ENCODE measurements at places on chromosomes 7 and 10.

DNA sequence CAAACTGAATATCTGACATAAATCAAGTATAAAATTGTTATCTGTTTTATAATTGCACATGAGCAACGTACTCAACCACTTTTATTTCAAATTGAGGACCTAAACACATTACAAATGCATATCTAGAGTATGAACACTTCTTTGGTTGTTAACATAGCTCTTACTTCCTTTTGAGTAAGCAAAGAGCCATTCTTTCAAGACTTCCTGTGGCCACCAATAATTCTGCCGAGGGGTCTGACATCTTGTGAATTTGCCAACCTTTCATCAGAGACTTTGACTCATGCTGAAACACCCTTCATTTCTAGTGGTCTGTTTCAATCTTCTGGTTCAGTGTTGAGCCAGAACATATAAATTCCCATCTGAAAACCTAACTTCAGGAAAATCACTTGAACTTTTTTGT lies 59.4 kb downstream of the CDK14 start:
- DNase-seq: no peak

DNA sequence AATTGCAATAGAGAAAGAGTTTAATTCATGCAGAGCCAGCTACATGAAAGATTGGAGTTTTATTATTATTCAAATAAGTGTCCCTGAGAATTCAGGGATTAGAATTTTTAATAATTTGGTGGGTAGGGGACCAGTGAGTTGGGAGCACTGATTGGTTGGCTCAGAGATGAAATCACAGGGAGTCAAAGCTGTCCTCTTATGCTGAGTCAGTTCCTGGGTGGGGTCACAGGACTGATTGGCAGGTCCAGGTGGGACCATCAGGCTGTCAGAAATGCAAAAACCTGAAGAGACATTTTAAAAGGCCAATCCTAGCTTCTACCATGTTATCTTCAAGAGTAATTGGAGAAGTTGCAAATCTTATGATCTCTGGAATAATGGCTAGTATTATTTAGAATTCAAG lies 56.0 kb upstream of the KAT6B start:
- no peak for DNase-seq

- no peak for DNase-seq
These were observed 17.0 kb upstream of the GIMAP2 start for GRCh38 chr7:150668472-150668911.

DNA sequence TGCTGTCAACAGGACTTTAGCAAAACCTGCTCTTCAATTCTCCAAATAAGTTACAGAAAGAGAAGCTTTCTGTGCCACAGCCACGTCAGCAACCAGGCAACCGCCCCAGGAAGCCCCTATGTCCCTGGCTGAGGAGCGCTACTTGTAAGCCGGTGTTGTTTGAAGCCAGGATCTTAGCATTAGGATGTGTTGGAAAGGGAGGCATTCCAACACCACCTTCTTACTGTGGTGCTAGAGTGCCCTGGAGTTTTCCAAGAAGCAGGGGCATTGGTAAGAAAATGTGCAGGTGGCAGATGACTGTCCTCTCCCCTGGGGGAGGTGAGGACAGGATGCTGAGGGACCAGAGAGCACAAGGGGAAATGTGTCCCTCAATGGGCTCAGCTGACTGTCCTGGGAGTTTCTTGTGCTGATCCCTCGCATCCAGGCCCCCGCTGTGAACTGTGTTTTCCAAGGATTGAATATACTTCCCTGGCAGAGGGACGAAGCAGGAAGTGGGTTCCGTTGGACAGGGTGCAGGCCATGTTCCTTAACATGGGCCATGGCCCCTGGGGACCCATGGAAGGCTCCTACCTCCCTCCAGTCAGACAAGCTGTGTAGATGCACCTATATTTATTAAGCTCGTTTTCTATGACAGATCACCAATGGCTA lies 139.6 kb upstream of the GDF10 start:
- no peak for DNase-seq

GRCh38 chr7:82156168-82156567 lies 287.4 kb downstream of the CACNA2D1 start:
- DNase-seq: peak; percentile 54

GRCh38 chr10:73407495-73407894 lies 6.4 kb downstream of the ANXA7 start:
- no peak for DNase-seq

DNA sequence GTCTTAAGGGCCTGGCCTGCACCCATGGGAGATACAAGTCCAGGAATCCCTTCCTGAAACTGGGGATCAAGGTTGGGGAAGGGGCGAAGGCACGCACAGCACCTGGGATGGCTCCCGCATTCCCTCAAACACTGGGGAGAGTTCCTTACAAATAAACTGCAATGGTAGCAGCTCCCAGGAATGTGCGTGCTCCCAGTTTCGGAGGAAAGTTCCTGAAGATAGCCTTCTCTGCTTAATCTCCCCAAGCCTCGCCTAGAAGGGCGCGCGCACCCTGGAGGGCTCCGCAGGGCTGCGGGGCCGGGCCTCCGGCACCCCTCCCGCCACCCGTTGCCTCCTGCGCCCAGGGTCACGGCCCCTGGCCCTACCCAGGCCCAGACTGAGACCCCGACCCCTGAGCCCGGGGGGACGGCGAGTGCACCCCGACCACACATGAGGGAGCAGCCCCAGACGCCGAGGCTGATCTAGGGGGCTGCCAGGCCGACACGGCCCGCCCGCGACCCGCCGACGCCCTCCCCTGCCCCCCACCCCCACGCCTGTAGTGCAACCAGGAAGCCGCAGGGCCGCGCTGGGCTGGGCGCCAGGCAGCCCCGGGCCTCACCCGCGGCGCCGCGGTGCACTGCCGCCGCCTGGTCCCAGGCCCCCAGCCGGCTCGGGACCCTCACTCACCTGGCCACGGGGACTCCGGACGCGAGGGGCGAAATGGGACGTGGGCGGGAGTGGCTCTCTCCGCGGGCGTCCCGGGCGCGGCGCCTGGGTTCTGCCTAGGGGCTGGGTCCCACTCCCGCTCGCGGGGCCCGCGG lies 460 bp downstream of the ANXA11 start:
- DNase-seq: no peak

DNA sequence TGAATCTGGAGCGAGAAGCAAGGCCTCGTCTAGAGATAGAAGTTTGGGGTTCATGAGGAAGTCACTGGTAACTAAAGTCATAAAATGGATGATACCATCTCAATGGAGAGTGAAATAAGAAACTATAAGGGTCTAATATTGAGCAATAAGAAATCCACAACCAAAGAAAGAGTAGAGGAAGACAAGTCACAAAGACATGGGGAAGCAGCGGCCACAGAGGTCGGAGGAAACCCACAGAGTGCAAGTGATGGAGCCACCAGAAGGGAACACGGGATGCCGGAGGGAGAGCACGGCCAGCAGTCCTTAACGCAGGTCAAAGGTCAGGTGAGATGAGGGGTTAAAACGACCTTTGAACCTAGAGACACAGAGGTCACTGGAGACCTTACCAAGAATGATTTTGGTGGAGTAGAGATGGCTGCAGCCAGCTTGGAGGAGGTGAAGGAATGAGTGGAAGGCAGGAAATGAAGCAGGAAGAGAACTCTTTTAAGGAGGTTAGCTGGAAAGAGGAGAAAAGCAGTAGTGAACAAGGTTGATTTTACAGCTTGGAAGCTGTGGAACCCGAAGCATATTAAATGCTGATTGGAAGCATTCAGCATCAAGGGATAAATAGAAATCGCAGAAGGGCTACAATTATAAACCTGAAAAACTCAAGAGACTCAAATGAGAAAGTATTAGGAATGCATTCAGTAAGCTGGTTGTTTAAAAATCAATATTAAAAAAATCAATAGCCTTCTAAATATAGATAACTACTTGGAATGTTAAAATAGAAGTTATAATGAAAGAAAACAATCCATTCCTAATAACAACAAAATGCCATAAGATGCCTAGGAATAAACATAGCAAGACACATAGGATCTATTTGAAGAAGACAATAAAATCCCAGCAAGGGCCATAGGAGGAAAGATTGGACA lies 93.7 kb downstream of the SVOPL start:
- no peak for DNase-seq

- no peak for DNase-seq
These were observed 70.2 kb upstream of the MKX start for GRCh38 chr10:27815846-27816245.

GRCh38 chr7:113176836-113177235 lies 58.5 kb upstream of the SMIM30 start:
- no peak for DNase-seq

GRCh38 chr10:96719850-96720421 lies 378 bp downstream of the PIK3AP1 start:
- DNase-seq: no peak

DNA sequence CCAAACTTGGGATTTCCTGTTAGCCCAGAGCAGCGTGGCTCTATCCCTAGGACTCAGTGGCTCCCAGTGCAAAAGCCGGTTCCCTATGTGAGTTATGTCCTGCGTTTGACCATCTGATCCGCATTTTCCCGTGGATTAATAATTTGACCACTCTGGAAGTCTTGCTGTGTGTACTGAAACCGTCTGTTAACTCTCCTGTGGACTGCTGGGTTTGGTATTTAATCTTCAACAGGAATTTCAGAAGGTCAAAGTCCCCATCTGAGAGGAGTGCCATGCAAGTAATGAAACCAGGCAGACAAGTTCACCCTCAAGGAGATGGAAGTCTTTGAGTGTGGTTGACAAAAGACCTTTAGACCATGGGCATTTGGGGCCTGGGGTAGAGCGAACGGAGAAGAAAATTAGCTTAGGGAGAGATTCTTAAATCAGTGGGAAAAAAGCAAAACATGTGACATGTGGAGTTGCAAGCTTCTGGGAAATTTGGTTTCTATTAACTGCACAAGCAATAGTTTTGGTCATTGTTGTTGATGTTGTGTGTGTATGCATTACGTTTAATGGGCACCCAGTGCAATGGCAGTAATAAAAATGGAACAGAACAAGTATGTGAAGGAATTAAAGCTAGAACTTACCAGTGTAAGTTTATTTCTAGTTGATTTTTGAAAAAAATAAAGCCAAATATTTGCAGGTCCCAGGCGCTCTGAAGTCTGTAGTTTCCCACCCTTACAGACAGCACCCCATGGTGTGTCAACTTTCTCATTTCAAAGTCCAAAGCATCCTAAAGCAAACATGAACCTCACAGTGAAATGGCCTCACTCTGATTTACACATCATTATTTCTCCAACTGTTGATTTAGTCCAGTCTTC lies 38.2 kb downstream of the LYZL1 start:
- DNase-seq: no peak

- no peak for DNase-seq
These were observed 177.3 kb upstream of the MBL2 start for GRCh38 chr10:52949899-52950298.

GRCh38 chr7:54955296-54955695 lies 63.5 kb upstream of the EGFR start:
- DNase-seq: no peak

Measured in NCI-H1105 treated with DMSO at 0.1 percent for 48 hours (cell line).